AG04449 (cell line): ENCODE measurements at places on chromosomes 6 and 20.

DNA sequence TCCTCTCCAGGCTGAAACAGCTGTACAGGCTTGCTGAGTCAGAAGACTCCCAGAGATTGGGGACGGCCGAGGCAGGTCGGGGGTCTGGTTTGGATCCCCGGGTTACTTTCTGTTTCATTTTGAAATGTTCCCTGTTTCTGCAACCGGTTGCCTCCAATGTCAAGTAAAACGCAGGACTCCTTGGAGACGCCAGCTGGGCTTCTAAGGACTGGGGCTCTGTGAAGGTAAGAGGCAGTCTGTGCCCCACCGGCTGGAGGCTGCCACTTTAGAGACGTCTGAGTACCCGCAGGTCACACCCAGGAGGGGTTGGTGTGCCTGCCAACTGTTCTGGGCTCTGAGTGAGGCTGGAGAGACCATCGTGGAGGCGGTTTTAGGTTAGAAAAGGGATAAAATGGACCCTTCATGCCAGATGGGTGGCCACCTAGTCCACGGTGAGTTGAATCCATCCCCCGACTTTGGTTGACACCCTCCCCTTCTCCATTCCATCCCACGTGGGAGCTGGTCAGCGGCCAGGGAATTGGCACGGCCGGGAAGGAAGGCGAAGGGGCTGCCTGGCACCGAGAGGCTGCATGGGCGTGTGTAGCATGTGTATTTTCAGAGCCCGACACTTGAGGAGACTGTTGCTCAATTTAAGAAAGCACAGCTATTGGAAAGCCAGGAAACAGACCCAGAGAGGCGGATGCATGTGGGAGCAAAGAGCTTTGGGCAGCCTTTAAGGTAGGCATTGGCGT, 240.9 kb downstream of the PHACTR1 start:
- no peak for DNase-seq

- DNase-seq: no peak
Measured at GRCh38 chr6:17156966-17157365, 55.1 kb downstream of the STMND1 start.

GRCh38 chr6:170360476-170360875, 53.9 kb downstream of the FAM120B start:
- DNase-seq: no peak

DNA sequence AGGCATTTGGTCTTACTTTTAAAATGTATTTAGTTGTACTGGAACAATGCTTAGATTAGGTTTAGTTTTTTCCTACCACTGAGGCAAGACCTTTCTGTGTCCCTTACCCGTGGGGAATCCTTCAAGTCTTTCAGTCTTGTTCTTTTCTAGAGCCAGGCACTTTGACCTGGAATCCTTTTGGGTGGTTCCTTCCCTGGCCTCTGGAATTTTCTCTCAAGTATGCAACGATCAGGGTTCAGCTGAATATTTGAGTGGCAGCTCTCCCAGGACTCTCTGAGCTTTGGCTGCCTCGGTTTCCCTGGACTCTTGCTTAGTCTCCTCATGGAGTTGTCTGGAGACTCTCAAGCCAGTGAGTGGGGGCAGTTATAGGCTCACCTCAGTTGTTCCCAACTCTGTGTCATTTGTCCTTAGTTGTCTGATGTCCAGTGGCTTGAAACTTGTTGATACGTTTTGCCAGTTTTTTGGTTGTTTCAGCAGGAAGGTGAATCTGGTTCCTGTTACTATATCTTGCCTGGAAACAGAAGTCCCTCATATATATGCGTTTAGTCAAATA, 118.1 kb downstream of the QKI start:
- no peak for DNase-seq

- no peak for DNase-seq
Measured at GRCh38 chr20:42714298-42715141, 475.2 kb downstream of the PTPRT start.

- no peak for DNase-seq
Measured at GRCh38 chr6:11868392-11868791, 89.8 kb upstream of the ADTRP start.

GRCh38 chr6:159094444-159095252, 49.9 kb upstream of the TAGAP start:
- no peak for DNase-seq

- DNase-seq: no peak
Measured at GRCh38 chr6:36463676-36464075, 20.9 kb downstream of the KCTD20 start.

GRCh38 chr6:105492706-105493673, 90.1 kb upstream of the PREP start:
- DNase-seq: no peak

- no peak for DNase-seq
Measured at GRCh38 chr6:150209415-150209814, 66.6 kb downstream of the PPP1R14C start.

- DNase-seq: no peak
Measured at GRCh38 chr20:17875106-17875980, 93.3 kb downstream of the SNX5 start.

DNA sequence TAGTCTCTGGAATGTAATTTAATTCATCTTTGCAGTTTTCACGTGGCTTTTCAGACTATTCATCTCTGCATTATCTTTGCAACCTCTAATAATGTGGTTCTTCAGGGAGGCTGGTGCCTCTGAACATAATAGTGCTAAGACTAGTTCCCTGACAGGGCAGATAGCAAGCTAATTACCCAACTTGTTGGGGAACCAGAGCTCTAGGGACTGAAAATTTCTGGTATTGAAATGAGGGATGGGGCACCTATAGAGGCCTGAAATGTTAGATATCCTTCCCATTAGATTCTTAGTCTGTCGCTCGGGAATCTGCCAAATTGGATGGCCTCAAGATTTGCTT, 693.6 kb upstream of the MAP3K7 start:
- DNase-seq: no peak

GRCh38 chr6:128112494-128112893, 211.6 kb upstream of the THEMIS start:
- DNase-seq: no peak

- no peak for DNase-seq
Measured at GRCh38 chr6:82245376-82245775, 2.2 kb downstream of the IBTK start.

GRCh38 chr6:125826695-125827463, 36.1 kb downstream of the NCOA7 start:
- no peak for DNase-seq

GRCh38 chr20:44258226-44258890, 11.2 kb downstream of the GDAP1L1 start:
- no peak for DNase-seq

DNA sequence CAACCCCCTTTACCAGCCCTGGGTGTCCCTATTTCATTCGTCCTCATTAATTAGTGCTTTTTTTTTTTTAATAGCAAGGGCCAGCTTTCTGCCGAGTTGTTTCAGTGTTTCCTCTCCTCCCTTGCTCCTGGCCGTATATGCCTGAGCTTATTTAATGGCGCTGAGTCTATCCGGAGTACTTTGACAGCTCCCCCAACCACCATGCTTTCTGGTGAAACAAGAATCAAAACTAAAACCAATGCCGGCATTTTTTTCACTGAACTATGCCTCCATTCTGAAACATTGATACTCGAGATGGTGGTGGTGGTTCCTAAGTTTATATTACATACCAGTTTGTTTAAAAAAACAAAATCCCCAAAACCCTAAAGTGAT, 1.2 kb downstream of the DCBLD1 start:
- DNase-seq: no peak

GRCh38 chr6:119781365-119781764, 431.8 kb upstream of the MAN1A1 start:
- no peak for DNase-seq

GRCh38 chr20:64217539-64218221, 37.9 kb upstream of the PCMTD2 start:
- no peak for DNase-seq

- no peak for DNase-seq
Measured at GRCh38 chr6:11875325-11876109, 96.9 kb upstream of the ADTRP start.

- no peak for DNase-seq
Measured at GRCh38 chr20:56503916-56504315, 20.6 kb upstream of the FAM209A start.

GRCh38 chr6:145600299-145600698, 135.0 kb downstream of the EPM2A start:
- DNase-seq: no peak

DNA sequence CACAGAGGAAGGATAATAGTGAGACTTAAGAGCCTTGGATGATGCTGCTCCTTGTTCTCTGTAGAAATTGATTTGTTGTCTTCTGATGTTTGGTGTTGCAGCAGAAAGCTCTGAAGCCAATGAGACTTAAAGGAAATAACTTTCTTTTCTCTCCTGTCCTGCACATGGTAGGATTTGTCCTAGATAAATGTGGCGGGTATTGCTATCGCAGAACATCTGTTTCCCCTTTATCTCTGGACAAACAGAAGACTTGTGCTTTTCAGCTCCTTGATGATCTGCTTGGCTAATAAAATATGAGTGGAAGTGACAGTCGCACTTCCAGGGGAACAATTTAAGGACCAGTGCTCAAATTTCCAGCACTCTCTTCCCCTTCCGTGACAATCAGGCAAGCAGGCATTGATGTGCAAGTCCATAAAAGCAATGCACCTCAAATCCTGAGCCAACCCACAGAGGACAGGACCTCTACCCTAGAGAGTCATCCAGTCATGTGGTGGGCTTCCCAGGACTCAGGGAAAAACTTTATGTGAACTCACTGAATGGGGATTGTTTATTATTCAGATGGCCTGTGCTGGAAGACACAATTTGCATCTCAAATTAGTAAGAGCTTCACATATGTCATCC, 9.9 kb upstream of the NCR2 start:
- no peak for DNase-seq

GRCh38 chr6:125558907-125559306, 190.5 kb upstream of the HEY2 start:
- no peak for DNase-seq

GRCh38 chr20:55415567-55416142, 589.7 kb downstream of the CBLN4 start:
- no peak for DNase-seq

- DNase-seq: no peak
Measured at GRCh38 chr6:26594131-26594498, 2.6 kb upstream of the ABT1 start.

DNA sequence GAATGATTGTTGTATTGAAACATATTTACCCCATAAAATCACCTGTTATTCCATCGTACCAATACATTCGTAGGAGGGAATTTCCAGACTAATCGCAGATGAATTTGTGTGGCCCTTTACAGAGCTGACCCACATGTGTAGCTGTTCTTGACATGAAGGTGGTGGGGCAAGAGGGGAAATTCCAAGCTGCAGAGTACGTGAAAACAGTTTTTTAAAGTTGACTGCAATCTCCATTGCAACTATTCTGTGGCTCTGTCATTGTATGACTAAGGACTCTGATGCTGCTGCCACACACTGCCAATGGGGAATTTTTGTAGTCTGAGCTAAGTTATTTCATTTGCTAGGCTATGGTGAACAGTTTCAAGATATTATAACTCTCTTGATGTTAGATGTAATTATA, 46.4 kb upstream of the ADTRP start:
- DNase-seq: no peak

DNA sequence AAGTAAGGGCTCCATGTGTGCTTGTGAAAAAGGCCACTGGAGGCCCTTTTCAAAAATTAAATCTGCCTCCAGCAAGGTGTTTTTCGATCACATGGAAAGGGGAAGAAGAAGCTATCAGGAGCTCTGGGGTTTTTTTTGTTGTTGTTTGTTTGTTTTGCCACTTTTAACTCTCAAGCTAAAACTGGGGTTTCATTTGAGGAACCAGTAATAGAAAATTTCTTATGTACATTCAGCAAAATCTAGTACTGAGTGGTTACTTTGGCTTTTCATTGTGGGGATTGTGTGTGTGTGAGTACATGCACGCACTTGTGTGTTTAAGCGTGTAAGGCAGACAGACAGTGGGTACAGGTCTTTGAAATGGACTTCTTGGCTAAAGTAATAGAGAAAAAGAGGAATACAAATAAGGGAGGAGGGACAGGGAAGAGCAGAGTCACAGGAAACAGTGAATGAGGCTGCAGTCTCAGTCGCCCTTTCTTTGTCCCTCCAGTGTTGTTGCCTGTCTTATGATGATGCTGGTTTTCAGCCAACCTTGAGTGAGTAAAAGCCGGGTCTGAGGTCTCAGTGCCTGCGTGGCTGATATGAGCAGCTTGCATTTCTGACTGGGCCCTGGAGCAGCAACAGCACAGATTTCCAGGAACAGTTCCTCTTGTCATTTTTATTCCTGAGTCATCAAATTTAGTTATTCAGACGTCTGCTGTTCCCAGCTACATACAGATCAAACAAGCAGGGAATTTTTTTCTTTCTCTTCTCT, 26.2 kb downstream of the SLC16A10 start:
- DNase-seq: no peak

GRCh38 chr6:157172830-157173536, 150.3 kb downstream of the TMEM242 start:
- no peak for DNase-seq

- no peak for DNase-seq
Measured at GRCh38 chr6:108186226-108186625, 20.4 kb downstream of the NR2E1 start.

DNA sequence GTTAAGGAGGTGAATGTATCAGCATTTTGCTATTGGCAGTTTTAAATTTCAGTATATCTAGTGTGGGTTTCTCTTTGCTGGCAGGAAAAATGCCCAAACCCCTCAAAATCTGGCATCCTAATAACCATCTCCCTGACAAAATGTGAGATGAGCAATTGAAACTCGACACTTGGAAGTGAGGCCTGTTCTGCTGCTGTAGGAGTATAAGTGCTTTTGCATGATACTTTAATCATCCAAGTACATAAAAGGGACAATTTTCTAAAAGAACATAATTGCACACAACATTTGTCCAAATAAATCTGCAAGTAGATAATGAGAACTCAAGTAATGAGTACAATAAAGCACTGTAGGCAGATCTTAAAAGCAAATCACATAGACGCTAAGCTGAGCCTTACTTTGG, 36.5 kb downstream of the LAMP5 start:
- DNase-seq: no peak

- no peak for DNase-seq
Measured at GRCh38 chr20:40578961-40579360, 110.1 kb downstream of the MAFB start.

GRCh38 chr6:130447374-130447773, 81.6 kb downstream of the TMEM200A start:
- no peak for DNase-seq

DNA sequence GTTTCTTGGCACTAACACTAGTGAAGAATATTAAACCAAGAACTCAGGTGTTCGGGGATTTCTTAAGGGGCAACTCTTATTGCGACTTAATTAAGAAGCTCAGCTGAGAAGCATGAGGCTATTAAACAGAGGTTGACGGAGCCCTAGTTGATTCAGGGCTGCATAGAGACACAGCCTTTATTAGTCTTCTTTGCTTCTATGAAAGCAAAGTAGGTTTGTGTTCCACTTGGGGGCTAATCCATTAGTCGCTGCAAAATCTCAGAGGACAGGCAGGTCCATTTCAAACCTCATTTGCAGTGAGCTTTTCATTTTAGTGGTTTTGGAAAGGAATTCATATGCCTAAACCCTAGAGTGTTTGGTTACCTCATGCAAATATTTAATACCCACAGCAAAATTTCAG, 506.6 kb upstream of the SULF2 start:
- DNase-seq: no peak

GRCh38 chr6:142318714-142319113, 16.9 kb downstream of the ADGRG6 start:
- DNase-seq: no peak
